Adrenal gland (tissue), 19 donors: ENCODE measurements at places on chromosomes 13 and 19. TPM values are rescaled to one million over a fixed set of nuclear protein-coding genes. Genes with fewer than 3 reads are reported as not detected.
A peak's percentile ranks its signal among the peaks of the same experiment; 100 is the strongest.

DNA sequence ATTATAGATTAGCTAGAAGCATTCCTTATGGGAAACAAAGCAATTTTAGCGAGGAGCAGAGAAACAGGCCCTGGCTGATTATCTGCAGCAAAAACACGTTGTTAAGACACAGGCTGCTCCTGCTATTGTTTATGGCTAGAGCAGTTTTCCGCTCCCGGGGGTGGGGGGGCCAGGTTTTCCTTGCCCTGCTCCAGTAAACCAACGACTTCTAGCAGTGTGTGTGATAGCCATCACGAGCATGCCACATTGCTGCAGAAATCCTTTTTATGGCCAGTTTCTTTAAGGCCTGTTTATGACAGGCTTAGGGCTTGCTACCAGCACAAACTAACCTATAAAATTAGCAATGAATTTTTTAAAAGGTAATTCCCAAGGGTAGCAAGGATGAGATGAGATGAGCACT is 18.4 kb upstream of the IL17D start:
- no peak for DNase-seq
- H3K27me3 ChIP-seq = no peaks in the 10 kb centered on the region
- no peaks in the 10 kb centered on the region for H3K36me3 ChIP-seq
- no peak overlapping the region for H3K27ac ChIP-seq
- H3K4me1 ChIP-seq = no peaks in the 10 kb centered on the region
- H3K4me3 ChIP-seq = no peak overlapping the region

The PABPC3 gene
- total RNA-seq = 0.19 TPM

GRCh38 chr19:42466521-42467182 is 23.9 kb upstream of the CXCL17 start:
- no peaks in the 10 kb centered on the region for H3K27me3 ChIP-seq
- DNase-seq = no peak
- H3K4me1 ChIP-seq = no peaks in the 10 kb centered on the region
- no peak overlapping the region for H3K27ac ChIP-seq

GRCh38 chr19:19329126-19329525 is 8.5 kb downstream of the MAU2 start:
- no peak for DNase-seq
- no peaks in the 10 kb centered on the region for H3K27me3 ChIP-seq
- H3K27ac ChIP-seq = no peak overlapping the region

GRCh38 chr19:13610039-13610691 is 103.9 kb upstream of the CACNA1A start:
- no peak overlapping the region for H3K27ac ChIP-seq
- H3K36me3 ChIP-seq = no peaks in the 10 kb centered on the region
- DNase-seq = no peak
- H3K4me1 ChIP-seq = no peaks in the 10 kb centered on the region
- H3K27me3 ChIP-seq = no peaks in the 10 kb centered on the region
- no peak overlapping the region for H3K4me3 ChIP-seq

DNA sequence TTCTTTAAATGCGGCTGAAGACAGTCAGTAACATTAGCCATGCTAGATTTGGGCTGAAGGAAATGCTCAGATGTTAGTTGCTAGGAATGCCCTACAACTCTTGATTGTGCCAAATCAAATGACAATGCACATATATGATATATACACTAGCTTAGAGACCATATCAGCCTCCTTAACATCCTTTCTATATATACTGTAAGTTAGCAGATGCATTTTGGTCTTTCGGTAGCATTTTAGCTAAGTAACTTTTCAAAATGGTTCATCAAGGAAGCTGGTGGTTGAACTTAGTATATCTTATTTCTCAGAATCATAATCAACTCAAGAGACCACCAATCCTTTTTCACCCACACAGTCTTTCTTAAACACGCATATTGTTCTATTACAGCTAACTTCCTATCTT is 14.1 kb upstream of the ENOX1 start:
- peaks cover 7% of the 10 kb centered on the region for H3K4me1 ChIP-seq
- H3K36me3 ChIP-seq = no peaks in the 10 kb centered on the region
- H3K27me3 ChIP-seq = no peaks in the 10 kb centered on the region

DNA sequence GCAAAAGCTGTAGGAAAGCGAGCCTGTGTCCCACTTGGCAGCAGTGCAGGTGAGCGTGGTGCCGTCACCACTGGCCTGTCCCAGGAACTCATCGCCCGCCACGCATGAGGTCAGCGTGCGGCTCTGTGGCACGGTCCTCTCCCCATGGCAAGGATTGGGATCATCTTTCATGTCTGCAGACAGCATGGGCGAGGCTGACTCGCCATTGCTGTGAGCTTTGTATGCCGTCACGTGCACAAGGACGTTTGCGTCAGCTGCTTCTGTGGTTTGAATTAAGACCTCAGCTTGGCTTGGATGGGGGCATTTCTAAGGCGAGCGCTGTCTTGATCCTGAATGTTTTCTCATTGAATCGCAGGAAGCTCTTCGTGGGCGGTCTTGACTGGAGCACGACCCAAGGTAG is 9.8 kb downstream of the DAZAP1 start:
- DNase-seq = peak; percentile 77
- no peak overlapping the region for H3K27ac ChIP-seq
- peaks cover 59% of the 10 kb centered on the region for H3K4me1 ChIP-seq
- H3K36me3 ChIP-seq = no peaks in the 10 kb centered on the region

DNA sequence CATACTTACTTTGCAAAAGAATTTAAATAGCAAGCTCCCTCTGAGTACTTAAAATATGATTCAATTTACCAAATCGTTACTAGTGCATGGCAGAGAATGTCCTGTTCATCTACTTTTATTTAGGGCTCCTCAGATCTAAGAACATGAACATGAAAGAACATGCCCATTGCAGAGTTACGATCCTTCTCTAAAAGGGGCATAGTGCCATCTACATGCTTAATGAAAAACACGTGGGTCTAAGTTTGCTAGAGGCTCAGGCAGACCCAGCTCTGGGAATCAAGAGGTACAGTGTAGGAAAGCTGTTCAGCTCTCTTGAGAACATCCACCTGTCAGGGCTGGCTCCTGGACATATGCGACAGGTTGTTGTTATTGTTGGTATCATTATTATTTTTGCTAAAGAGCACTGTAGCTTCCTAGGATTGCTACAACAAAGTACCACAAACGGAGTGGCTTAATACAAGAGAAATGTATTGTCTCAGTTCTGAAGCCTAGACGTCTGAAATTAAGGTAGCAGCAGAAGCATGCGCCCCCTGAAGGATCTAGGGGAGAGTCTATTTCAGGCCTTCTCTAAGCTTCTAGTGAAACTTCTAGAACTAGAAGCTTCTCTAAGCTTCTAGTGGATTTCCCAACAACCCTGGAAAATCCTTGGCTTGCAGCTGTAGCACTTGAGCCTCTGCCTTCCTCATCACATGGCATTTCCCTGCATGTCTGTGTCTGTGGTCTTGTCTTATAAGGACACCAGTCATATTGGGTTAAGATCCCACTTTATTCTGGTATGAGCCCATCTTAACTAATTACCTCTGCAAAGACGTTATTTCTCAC is 133.9 kb downstream of the DCT start:
- H3K27me3 ChIP-seq = no peaks in the 10 kb centered on the region
- no peak for DNase-seq
- H3K4me3 ChIP-seq = no peak overlapping the region
- no peak overlapping the region for H3K27ac ChIP-seq

DNA sequence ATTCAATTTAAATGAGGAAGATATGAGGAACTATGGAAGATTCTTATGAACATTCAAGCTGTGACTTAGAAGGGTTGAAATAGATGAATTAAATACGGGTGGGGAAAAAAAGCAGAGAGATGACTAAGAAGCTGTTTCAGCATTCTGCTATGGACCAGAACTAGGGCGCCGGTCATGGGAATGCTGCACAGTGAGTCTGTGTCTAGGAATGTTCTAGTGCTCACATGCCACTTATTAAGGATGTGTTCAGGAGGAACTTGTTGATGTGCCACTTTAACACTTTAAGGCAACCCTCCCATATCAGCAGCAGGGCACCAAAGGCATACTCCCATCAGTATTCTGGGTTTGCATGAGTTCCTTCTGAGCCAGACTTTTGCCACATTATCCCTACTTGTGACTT is 152.1 kb downstream of the POSTN start:
- no peaks in the 10 kb centered on the region for H3K4me1 ChIP-seq
- DNase-seq = no peak
- no peaks in the 10 kb centered on the region for H3K36me3 ChIP-seq
- H3K4me3 ChIP-seq = no peak overlapping the region
- H3K27me3 ChIP-seq = no peaks in the 10 kb centered on the region

GRCh38 chr13:32330441-32330840 is 15.1 kb downstream of the BRCA2 start:
- H3K36me3 ChIP-seq = no peaks in the 10 kb centered on the region
- no peaks in the 10 kb centered on the region for H3K27me3 ChIP-seq
- H3K27ac ChIP-seq = no peak overlapping the region
- no peaks in the 10 kb centered on the region for H3K4me1 ChIP-seq
- H3K4me3 ChIP-seq = no peak overlapping the region

DNA sequence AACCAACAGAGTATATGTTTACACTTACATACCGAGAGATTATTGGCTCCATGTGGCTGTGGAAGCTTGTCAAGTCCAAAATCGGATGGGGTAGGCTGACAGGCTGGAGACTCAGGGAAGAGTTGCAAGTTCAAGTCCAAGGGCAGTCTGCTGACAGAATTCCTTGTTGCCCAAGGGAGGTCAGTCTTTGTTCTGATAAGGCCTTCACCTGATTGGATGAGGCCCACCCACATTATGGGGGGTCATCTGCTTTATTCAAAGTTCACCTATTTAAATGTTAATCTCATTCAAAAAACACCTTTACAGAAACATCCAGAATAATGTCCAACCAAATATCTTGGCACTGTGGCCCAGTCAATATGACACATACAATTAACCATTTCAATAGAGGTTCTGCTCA is 452.4 kb downstream of the KLF12 start:
- no peak for DNase-seq
- H3K27ac ChIP-seq = no peak overlapping the region
- H3K4me3 ChIP-seq = no peak overlapping the region

GRCh38 chr19:8338835-8339234 is 4.2 kb downstream of the KANK3 start:
- H3K4me1 ChIP-seq = no peaks in the 10 kb centered on the region
- peaks cover 21% of the 10 kb centered on the region for H3K27me3 ChIP-seq
- no peak overlapping the region for H3K4me3 ChIP-seq

DNA sequence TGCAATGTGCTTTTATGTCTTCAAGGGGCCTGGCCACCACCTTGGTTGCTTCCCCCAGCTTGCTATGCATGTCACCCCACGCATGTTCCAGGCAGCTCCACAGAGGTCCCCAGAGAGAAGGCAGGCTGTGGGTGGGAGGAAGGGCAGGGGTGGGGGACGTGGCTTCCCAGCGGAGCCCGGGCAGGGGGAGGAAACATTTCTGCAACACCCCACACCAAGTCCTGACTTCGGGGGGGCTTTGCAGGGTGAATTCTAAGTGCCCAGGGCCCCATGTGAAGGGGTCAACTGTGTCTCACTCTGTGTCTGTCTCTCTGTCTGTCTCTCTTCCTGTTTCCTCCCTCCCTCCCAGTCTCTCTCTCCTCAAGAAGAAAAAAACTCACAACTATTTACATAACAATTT is 39.6 kb downstream of the LTBP4 start:
- no peak overlapping the region for H3K4me3 ChIP-seq
- H3K36me3 ChIP-seq = no peaks in the 10 kb centered on the region
- DNase-seq = no peak
- peaks cover 5% of the 10 kb centered on the region for H3K4me1 ChIP-seq

GRCh38 chr19:43741075-43741825 is 13.5 kb downstream of the SMG9 start:
- no peaks in the 10 kb centered on the region for H3K4me1 ChIP-seq
- no peak overlapping the region for H3K4me3 ChIP-seq
- H3K27me3 ChIP-seq = no peaks in the 10 kb centered on the region
- H3K27ac ChIP-seq = no peak overlapping the region
- H3K36me3 ChIP-seq = no peaks in the 10 kb centered on the region

GRCh38 chr19:18488403-18488723 is 33.5 kb downstream of the ELL start:
- H3K4me1 ChIP-seq = peaks cover 73% of the 10 kb centered on the region
- H3K27me3 ChIP-seq = no peaks in the 10 kb centered on the region
- no peak for DNase-seq
- H3K4me3 ChIP-seq = no peak overlapping the region
- no peaks in the 10 kb centered on the region for H3K36me3 ChIP-seq
- H3K27ac ChIP-seq = peak overlapping the region; percentile 10

The KLK14 gene
- not detected for total RNA-seq

- peaks cover 48% of the 10 kb centered on the region for H3K4me1 ChIP-seq
- H3K36me3 ChIP-seq = peaks cover 14% of the 10 kb centered on the region
- peak overlapping the region; percentile 91 for H3K27ac ChIP-seq
- no peak for DNase-seq
- H3K4me3 ChIP-seq = no peak overlapping the region
These were observed 8.3 kb downstream of the IRS2 start for GRCh38 chr13:109778102-109778542.

The PALM3 gene
- total RNA-seq = not detected

The DCT gene
- total RNA-seq = 0.69 TPM

The SUCLA2 gene
- total RNA-seq = 54.7 TPM

GRCh38 chr19:13958043-13958442 is 5.7 kb downstream of the DCAF15 start:
- peaks cover 70% of the 10 kb centered on the region for H3K36me3 ChIP-seq
- H3K27ac ChIP-seq = no peak overlapping the region
- DNase-seq = no peak
- no peaks in the 10 kb centered on the region for H3K27me3 ChIP-seq
- peaks cover 10% of the 10 kb centered on the region for H3K4me1 ChIP-seq

The LILRB1 gene
- total RNA-seq = 4.2 TPM

GRCh38 chr19:47608074-47608918 is 638 bp upstream of the BICRA start:
- no peaks in the 10 kb centered on the region for H3K36me3 ChIP-seq
- DNase-seq = peak; percentile 95
- H3K27me3 ChIP-seq = no peaks in the 10 kb centered on the region
- H3K4me3 ChIP-seq = peak overlapping the region; percentile 83

The EPSTI1 gene
- 36.3 TPM for total RNA-seq

- H3K27me3 ChIP-seq = no peaks in the 10 kb centered on the region
- H3K4me1 ChIP-seq = no peaks in the 10 kb centered on the region
- H3K36me3 ChIP-seq = no peaks in the 10 kb centered on the region
- no peak overlapping the region for H3K27ac ChIP-seq
- no peak overlapping the region for H3K4me3 ChIP-seq
These were observed 188.6 kb downstream of the NUFIP1 start for GRCh38 chr13:44800626-44801025.

DNA sequence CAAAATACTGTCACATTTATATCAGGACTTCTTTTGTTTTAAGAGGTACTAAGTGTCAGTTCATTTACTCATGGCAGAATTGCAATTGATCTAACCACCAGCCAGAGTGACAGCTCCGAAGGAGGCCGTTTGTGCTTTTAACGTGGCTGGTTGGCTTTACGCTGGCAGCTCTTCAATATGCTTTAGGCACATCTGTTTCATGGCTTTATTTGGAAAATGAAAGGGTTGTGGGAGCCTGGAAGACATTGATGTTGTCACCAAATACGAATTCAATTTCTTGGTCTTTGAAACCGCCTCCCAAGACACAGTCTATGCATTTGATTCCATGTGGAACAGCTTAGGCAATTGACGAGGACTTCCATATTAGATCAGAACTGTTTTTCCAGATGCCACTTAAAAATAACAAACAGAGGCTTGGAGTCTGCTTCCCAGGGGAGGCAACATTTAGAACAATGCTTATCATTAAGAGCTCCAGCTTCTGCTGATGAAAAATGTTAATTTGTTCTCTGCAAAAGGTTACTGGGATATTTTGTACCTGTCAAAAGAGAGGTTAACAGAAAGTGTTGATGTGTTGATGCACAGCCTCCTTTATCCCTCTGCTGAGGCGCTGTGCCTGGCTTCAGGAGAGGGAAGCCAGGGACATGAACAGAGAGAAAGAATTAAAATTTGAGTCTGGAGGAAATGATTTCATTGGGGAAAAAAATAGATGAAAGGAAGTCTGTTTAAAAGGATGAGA is 64.0 kb upstream of the TNFRSF19 start:
- H3K36me3 ChIP-seq = no peaks in the 10 kb centered on the region
- no peak for DNase-seq
- no peak overlapping the region for H3K4me3 ChIP-seq
- no peak overlapping the region for H3K27ac ChIP-seq
- H3K4me1 ChIP-seq = no peaks in the 10 kb centered on the region
